Common myeloid progenitor, CD34-positive (primary cell): ENCODE measurements at places on chromosomes 11 and 22.

- no peaks in the 10 kb centered on the region for H3K27me3 ChIP-seq
- H3K4me1 ChIP-seq: peaks cover 5% of the 10 kb centered on the region
- DNase-seq: no peak
- H3K36me3 ChIP-seq: peaks cover 15% of the 10 kb centered on the region
- no peak overlapping the region for H3K4me3 ChIP-seq
These were observed 64.4 kb downstream of the MYH9 start for GRCh38 chr22:36323182-36323854.

- no peak within 1 kb of the TSS for H3K4me3 ChIP-seq
- DNase-seq: no peak
- no peaks in the 10 kb centered on the region for H3K27me3 ChIP-seq
- no peak within 1 kb of the TSS for H3K27ac ChIP-seq
These were observed at the start of gene MMP1 for GRCh38 chr11:102798012-102798746. TSS of gene MMP1 (minus strand) at chr11:102798160. CDS start at chr11:102798092, 68 bp downstream.

- H3K4me3 ChIP-seq: no peak overlapping the region
- no peaks in the 10 kb centered on the region for H3K4me1 ChIP-seq
- H3K36me3 ChIP-seq: no peaks in the 10 kb centered on the region
- no peak overlapping the region for H3K27ac ChIP-seq
- no peaks in the 10 kb centered on the region for H3K27me3 ChIP-seq
- DNase-seq: no peak
These were observed 67.7 kb downstream of the NXPE2 start for GRCh38 chr11:114746013-114746412.

- no peak for DNase-seq
- H3K27me3 ChIP-seq: no peaks in the 10 kb centered on the region
- H3K36me3 ChIP-seq: no peaks in the 10 kb centered on the region
- H3K27ac ChIP-seq: no peak overlapping the region
- H3K4me1 ChIP-seq: no peaks in the 10 kb centered on the region
- H3K4me3 ChIP-seq: no peak overlapping the region
These were observed 179.8 kb downstream of the NAV2 start for GRCh38 chr11:19892387-19892786.

- no peak overlapping the region for H3K4me3 ChIP-seq
- DNase-seq: peak; percentile 70
- H3K27me3 ChIP-seq: no peaks in the 10 kb centered on the region
These were observed 2.0 kb upstream of the KCNJ1 start for GRCh38 chr11:128868841-128869671.

- H3K27ac ChIP-seq: no peak overlapping the region
- no peaks in the 10 kb centered on the region for H3K4me1 ChIP-seq
- no peak overlapping the region for H3K4me3 ChIP-seq
- no peaks in the 10 kb centered on the region for H3K36me3 ChIP-seq
- no peak for DNase-seq
These were observed 22.1 kb upstream of the NNMT start for GRCh38 chr11:114273890-114274635.

DNA sequence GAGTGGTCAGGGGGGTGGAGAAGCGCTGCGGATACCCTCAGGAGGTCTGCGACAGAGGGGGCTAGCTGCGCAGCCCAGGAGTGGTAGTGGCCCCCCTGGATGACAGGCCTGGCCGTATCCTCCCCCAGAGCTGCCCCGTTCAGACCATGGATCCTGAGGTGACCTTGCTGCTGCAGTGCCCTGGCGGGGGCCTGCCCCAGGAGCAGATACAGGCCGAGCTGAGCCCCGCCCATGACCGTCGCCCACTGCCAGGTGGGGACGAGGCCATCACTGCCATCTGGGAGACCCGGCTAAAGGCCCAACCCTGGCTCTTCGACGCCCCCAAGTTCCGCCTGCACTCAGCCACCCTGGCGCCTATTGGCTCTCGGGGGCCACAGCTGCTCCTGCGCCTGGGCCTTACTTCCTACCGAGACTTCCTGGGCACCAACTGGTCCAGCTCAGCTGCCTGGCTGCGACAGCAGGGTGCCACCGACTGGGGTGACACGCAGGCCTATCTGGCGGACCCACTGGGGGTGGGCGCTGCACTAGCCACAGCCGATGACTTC, 505 bp downstream of the NUDT22 start:
- H3K27ac ChIP-seq: peak overlapping the region; percentile 87
- H3K27me3 ChIP-seq: no peaks in the 10 kb centered on the region
- peaks cover 20% of the 10 kb centered on the region for H3K36me3 ChIP-seq

GRCh38 chr11:96219981-96220623, 122.9 kb downstream of the MAML2 start:
- no peak overlapping the region for H3K4me3 ChIP-seq
- no peaks in the 10 kb centered on the region for H3K27me3 ChIP-seq
- peak; percentile 65 for DNase-seq
- H3K36me3 ChIP-seq: no peaks in the 10 kb centered on the region
- H3K27ac ChIP-seq: no peak overlapping the region
- H3K4me1 ChIP-seq: peaks cover 26% of the 10 kb centered on the region

- no peak overlapping the region for H3K27ac ChIP-seq
- no peak for DNase-seq
- H3K36me3 ChIP-seq: no peaks in the 10 kb centered on the region
- H3K4me1 ChIP-seq: peaks cover 6% of the 10 kb centered on the region
- H3K4me3 ChIP-seq: no peak overlapping the region
- no peaks in the 10 kb centered on the region for H3K27me3 ChIP-seq
These were observed 18.0 kb downstream of the FLRT1 start for GRCh38 chr11:64053699-64054098.
